Upper lobe of right lung (tissue), 1 donor: ENCODE measurements at places on chromosomes 5 and 9. TPM values are rescaled to one million over a fixed set of nuclear protein-coding genes. Genes with fewer than 3 reads are reported as not detected.

Gene DBH
- not detected for total RNA-seq

Gene IFNA17
- not detected for total RNA-seq

Gene UCK1
- total RNA-seq: 27.9 TPM

Gene SLC25A46
- 39.0 TPM for total RNA-seq

Gene NOXA1
- total RNA-seq: 6.5 TPM

Gene SPINK6
- not detected for total RNA-seq

Gene DNAH5
- 4.6 TPM for total RNA-seq

Gene BTNL3
- not detected for total RNA-seq

Gene FREM1
- total RNA-seq: 7.0 TPM

Gene PDGFRB
- total RNA-seq: 120 TPM

Gene LRRTM2
- total RNA-seq: 0.52 TPM
